ENCODE measurements at places on chromosomes 16 and 17.

DNA sequence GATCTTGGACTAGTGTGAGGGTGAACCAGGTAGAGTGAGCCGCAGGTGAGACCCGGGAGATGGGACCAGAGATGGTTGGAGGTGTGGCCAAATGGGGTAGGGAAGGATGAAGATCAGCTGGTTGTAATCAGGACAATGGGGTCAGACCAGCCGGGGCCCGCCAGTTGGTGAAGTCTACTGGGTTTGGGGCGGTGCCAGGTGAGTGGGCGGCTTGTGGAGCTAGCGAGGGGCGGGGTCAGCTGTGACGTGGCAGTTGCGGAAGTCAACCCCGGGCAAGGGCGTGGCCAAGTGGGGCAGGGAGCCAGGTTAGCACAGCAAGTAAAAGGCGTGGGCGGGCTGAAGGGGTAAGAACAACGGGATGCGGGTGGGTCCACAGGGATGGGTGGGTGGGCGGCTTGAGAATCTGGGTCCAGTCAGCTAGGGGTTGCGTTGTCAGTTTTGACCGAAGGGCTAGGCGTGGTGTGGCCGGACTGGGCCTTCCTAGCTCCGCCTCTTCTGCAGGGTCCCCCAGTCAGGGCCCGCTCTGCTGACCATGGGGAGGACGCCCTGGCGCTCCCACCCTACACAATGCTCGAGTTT is 25.5 kb upstream of the ALKBH5 start:
- DNase-seq, result peak; percentile 92

GRCh38 chr16:10968498-10968897 is 24.1 kb downstream of the CLEC16A start:
- DNase-seq, result no peak

DNA sequence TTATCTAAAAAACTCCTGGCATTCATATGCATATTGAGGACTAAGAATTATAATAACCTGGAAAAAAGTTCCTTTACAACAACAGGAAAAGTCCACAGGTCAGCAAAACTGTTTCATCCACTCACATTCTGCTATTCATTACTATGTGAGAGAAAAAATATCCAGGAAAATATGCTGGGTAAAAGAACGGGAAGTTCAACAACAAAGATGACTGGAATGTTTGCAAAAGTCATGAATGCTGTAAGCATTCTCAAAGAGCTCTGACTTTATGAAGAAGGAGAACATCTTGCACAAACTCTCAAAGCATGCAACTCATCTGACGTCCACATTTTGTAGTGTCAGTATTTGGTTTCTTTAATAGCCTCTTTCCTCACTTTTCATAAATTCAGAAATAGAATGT is 56.9 kb upstream of the ALDH3A1 start:
- DNase-seq, result no peak

GRCh38 chr17:37516127-37516571 is 26.5 kb downstream of the DUSP14 start:
- DNase-seq, result no peak

- DNase-seq, result no peak
These were observed 57.4 kb upstream of the ERN1 start for GRCh38 chr17:64187093-64187895.

DNA sequence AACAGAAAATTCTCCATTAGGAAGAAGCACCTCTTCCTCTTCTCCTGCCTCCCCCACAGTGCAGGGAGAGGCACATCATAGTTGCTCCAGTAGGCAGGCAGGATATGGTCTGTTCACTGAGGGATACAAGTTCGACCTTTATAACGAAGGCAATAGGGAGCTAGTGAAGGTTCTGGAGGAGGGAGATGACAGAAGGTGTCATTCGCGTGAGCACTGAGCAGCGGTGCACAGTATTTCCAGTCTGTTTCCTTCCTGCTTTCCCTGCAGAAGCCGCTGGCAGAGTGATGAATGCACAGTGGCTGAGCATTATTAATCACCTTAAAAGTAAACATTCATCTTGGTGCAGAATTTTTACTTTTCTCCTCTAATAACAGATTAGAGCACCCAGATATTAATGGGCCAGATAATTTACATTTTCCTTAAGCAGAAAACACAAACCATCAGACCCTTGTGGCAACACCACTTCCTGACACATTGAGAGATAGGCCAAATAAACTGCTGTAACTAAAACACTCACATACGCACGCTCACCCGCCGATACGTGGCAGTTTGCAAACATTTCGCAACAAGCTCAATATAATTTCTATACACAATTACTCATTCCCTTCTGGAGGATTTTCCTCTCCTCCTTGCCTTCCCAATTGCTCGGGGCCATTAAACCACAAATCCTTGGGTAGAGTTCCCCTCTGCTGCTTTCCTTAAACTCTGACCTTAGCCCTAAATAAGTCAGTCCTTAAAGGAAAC is 69.5 kb downstream of the AIPL1 start:
- no peak for DNase-seq

GRCh38 chr17:15143524-15143923 is 121.6 kb downstream of the PMP22 start:
- DNase-seq, result no peak

- no peak for DNase-seq
These were observed 92.7 kb upstream of the FA2H start for GRCh38 chr16:74867281-74867849.

DNA sequence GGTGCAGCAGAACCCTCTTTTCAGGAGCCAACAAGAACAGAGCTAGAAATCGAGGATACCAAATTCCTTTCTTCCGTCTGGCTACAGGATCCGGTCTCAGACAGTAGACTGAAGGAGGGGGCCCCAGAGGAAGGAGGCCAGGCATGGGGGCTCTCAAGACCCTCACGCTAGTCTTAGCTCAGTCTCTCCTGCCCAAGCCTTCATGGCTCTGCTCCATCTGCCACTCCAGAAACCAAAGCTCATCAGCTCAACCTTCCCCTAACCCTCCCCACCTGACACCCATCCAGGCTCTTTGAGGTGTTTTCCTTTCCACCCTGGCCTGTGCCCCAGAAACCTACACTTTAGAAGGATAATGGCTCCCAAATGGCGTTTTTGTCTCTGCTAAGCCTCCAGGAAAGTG is 6.2 kb upstream of the TMEM92 start:
- no peak for DNase-seq

- no peak for DNase-seq
These were observed 10.4 kb upstream of the GLG1 start for GRCh38 chr16:74617206-74617788.

DNA sequence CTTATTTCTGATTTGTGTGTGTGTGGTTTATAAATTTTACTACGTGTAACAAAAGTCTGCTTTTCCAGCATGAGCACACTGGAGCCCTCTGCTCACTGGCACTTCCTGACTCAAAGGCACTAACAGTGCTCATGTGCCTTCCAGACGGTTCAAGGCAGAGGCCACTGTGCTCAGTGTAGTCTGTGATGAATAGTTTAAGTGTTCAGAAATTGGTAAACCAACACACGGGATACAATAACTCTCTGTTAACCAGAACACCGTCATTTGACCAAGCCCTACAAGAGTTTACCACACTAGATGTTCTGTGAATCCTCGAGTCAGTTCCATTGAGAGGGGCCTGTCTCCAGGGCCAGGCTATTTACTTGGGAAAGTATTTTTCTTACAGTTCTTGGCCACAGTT is 191.9 kb downstream of the MRTFB start:
- DNase-seq, result no peak

DNA sequence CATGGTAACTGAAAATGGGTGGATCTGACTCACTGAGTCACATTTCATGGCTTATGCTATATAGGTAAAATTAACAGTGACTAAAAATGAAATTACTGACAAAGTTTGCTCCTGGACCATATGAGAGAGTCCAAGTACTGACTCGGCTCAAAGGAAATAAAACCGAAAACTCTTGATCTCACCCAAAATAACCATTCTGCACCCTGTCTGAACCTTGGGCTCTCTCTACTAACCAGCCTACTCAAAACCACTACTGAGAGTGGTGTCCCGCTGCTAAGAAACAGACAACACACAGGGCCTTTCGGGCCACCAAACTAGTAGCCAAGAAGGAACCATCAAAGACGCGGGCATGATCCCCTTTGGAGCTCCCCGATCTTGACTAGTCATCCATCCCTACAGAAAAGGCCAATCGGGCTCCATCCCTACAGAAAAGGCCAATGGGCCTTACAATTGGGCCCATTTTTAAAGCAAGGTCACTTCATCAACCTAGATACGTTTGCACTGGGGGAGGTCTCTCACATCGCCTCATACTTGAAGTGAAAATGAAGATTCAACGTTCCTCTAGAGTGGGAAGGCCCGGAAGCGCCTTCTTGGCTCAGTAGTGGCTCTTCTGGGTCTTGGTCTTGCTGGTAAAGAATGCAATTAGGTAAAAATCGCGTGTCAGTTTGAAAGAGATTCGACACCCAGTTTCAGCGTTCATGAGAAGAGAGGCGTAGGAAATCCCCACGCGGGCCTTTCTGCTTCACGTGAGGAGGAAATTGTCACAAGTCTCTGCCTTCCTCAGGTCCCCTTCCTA is 720 bp upstream of the ZPBP2 start:
- peak; percentile 87 for DNase-seq

- no peak for DNase-seq
These were observed 23.2 kb downstream of the MAP3K14 start for GRCh38 chr17:45293413-45294211.

DNA sequence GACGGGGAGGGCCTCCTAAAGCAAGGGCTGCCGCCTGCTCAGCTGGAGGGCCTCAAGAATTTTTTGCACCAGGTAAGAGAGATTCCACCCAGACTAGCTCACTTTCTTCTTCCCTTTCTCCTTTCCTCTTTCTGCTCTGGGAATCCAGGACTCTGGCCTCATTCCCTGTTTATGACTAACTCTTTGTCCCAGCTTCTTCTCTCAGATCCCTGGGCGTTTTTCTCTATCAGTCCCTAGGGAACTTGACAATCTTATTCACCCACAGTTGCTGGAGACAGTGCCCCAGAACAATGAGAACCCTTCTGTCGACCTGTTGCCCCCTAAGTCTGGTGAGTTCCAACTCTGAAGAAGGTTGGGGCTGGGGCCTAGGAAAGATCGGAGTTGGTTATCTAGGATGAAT is 15.6 kb downstream of the CNTROB start:
- no peak for DNase-seq

DNA sequence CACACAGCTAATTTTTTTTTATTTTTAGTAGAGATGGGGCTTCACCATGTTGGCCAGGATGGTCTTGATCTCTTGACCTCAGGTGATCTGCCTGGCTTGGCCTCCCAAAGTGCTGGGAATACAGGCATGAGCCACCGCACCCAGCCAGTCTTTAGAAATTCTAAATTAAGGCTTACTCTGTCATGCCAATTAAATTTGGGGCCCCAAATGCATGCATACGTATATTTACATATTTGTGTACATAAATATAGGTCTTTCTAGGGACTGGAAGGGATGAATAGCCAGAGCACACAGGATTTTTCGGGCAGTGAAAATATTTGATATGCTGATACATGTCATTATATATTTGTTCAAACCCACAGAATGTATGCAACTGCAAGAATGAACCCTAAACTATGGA is 105.1 kb downstream of the BCAS3 start:
- DNase-seq, result no peak

DNA sequence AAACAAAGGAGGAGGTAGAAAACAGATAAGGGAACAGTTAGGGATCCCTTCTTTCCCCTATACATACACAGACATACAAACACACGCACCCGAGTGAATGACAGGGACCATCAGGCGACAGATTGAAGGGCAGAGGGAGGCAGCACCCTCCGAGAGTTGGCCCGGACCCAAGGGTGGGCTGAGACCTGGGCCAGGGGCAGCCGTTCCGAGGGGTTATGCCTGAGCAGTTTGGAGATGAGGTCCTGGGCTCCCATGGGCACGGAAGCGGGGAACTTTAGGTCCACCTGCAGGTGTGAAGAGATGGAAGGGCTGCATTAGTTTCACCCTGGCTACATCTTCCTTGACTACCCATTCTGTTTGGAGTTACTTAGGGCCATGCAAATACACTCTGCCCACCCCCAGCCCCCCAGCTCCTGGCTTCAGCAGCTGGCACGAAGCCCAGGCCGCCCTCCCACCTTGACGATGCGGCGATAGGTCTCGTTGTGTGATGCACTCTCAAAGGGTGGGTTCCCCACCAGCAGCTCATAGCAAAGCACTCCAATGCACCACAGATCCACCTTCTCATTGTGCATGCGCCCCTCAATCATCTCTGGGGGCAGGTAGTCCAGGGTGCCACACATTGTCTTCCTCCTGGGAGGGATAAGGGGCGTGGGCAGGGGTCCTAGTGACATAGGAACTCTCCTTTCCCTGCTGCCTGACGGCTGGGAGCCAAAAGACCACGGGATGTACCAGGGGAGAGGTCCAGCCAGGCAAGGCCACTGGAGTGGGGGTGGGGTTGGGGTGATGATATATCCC is 5.4 kb downstream of the AURKB start:
- no peak for DNase-seq

GRCh38 chr17:35679007-35679682 is 52.3 kb upstream of the RASL10B start:
- DNase-seq, result no peak

GRCh38 chr17:79985943-79986391 is 49.7 kb downstream of the TBC1D16 start:
- DNase-seq, result no peak

- no peak for DNase-seq
These were observed 60.1 kb downstream of the USP31 start for GRCh38 chr16:23089111-23089510.

GRCh38 chr17:51434434-51435170 is 174.3 kb downstream of the UTP18 start:
- no peak for DNase-seq

- DNase-seq, result no peak
These were observed 23.1 kb downstream of the B9D1 start for GRCh38 chr17:19339341-19339815.

DNA sequence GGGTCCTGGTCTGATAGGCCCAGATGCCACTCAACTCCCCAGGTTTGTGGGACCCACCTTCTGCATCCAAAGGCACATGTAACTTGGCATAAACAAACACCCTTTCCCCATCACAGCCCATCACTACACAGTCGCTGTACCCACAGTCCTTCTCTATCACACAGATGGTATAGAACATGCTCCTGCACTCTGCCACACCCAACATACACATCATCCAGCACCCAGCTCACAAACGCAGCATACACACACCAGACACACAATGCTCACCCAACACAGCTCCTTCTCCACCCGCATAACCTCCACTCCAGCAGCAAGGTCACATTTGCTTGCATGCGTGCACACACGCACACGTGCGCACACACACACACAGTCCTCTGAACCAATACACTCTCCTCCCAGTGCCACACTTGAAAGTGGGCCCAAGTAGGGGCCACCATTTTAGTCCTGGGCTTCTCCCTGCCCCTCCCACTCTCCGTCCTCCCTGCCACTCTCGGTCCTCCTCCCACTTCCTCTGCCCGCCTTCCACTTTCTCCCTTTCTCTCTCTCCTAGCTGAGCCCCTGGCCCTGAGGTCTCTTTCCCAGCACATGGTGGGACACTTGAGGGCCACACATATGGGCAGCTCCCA is 8.5 kb upstream of the TMEM92 start:
- DNase-seq, result no peak

Data from CD4-positive, alpha-beta memory T cell (primary cell).